NCI-H2081 (cell line): ENCODE measurements at places on chromosomes 2 and 18.
A peak's percentile ranks its signal among the peaks of the same experiment; 100 is the strongest.

- peak; percentile 58 for DNase-seq
Observed at GRCh38 chr18:21386523-21387240, 144.7 kb downstream of the GREB1L start.

GRCh38 chr2:197431858-197432257 lies 3.0 kb downstream of the SF3B1 start:
- DNase-seq: no peak

- DNase-seq: no peak
Observed at GRCh38 chr18:78827141-78827540, 152.5 kb upstream of the SALL3 start.

DNA sequence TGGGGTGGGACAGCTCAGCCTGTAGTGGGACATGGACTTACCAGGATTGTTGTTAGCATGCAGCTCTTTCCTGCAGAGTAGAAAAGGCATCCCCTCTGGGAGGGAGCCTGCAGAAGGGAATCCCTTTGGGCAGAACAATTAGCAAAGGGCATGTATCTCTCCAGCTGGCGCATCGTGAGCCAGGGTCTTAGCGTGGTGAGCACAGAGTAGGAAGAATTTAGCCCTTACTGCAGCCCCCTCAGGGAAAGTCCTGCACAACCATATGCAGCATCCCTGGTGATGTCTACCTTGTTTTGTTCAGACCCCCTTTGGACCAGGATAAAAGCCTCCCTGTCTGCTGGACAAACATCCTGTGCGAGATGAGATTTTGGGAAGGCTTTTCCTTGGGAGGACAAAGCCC lies 292.1 kb downstream of the SLC4A3 start:
- no peak for DNase-seq

- no peak for DNase-seq
Observed at GRCh38 chr2:226758921-226759640, 40.5 kb downstream of the IRS1 start.

- DNase-seq: no peak
Observed at GRCh38 chr18:7681298-7681697, 114.2 kb downstream of the PTPRM start.

- no peak for DNase-seq
Observed at GRCh38 chr2:161972866-161973265, 101.1 kb downstream of the DPP4 start.

GRCh38 chr2:240704651-240705050 lies 13.0 kb downstream of the AQP12A start:
- DNase-seq: no peak

DNA sequence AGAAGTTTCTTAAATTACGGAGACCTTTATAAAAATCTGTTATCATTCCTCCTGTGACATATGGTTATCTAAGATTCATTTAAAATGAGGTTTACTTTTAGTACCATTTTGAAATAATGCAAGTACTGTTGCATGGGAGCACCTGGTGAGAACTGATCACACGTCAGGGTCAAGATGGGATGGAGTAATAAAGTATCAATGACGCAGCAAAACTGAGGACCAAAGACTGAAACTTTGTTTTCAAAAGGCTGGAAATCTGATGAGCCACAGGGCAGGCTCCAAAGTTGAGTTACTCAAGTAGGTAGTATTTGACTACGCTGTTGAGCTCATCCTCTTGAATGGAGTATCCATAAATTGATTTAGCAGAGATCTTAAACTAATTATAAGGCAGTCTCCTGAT lies 411.9 kb upstream of the ZNF804A start:
- no peak for DNase-seq

DNA sequence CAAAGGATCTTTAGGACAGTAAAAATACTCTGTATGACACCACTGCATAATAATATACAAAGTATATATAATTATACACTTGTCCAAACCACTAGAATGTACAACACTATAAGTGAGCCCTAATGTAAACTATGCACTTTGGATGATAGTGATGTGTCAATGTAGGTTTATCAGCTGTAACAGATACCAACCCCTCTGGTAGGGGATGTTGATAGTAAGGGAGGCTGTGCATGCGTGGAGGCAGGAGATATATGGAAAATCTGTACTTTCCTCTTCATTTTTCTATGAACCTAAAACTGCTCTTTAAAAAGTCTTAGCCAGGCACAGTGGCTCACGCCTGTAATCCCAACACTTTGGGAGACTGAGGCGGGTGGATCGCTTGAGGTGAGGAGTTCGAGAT lies 37.5 kb upstream of the SP3 start:
- no peak for DNase-seq

GRCh38 chr18:56321470-56321869 lies 316.9 kb downstream of the TXNL1 start:
- no peak for DNase-seq
